ENCODE measurements at places on chromosomes 1 and 21. TPM values are rescaled to one million over a fixed set of nuclear protein-coding genes. Genes with fewer than 3 reads are reported as not detected.

RIPPLY3 gene
- total RNA-seq: not detected

PRRX1 gene
- 272 TPM for total RNA-seq

GPR25 gene
- total RNA-seq: not detected

SLFNL1 gene
- 0.69 TPM for total RNA-seq

SLC37A1 gene
- total RNA-seq: 11.7 TPM

CD1E gene
- not detected for total RNA-seq

DNA sequence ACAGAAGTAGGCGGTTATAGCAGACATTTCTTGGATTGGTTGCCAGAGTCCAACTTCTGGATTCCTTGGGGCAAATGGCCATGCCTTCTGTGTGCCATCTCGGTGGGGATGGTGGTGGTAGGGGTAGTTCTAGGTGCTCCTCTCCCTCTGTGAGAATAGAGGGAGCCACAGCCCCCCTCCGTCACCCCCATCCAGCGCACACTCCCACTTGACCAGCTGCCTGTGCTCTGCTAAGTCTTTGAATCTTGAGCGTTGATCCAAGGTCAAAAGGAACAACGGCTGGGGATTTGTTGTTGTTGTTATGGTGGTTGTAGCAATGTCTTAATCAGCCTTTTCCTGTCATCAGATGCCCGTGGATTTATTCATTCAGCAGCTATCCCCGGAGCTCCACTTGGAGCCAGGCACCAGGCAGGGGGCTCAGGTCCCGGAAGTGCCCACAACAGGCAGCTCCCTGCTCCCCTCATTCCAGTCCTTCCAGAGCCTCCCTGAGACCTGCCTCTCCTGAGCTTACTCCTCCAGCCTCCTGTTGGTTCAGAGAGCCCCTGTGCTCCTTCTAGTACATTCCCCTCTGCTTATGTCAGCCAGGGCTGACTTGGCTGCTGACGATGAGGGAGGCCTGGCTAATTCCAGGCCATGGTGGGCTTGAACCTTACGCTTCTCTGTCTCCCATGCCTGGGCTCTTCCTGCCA is 146.6 kb upstream of the WNT4 start:
- DNase-seq: peak; percentile 36
- H3K27me3 ChIP-seq: peaks cover 5% of the 10 kb centered on the region
- H3K36me3 ChIP-seq: no peaks in the 10 kb centered on the region
- no peak overlapping the region for H3K27ac ChIP-seq

DNA sequence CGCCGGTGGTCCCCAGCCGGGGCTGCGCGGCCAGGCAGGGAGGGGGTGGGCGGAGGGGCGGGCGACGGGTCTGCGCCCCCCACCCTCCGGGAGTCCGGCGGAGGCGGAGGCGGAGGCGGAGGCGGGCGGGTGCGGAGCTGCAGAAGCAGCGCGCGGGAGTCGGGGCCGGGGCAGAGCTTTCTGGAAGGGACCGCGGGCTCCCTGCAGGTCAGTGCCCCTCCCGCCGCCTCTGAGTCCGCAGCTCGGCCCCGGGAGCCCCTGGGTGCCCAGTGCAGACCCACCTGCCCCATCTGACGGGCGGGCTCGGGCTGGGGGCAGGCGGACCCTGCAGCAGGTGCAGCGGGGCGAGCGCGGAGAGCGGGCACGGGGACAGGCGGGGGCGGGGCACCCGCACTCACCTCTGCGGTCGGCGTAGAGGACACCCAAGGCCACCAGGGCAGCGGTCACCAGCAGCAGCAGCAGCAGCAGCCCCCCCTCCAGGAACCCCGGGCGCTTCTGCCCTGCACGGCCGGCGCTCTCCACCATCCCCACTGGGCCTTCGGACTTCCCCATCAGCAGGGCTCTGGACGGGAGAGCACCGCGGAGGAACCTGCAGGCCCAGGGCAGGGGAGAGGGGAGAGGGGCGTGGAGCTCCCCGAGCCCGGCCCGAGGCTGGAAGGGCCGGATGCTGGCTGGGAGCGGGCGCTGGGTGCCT is 3.7 kb downstream of the MMEL1 start:
- H3K4me3 ChIP-seq: no peak overlapping the region
- DNase-seq: no peak
- H3K27ac ChIP-seq: no peak overlapping the region
- no peaks in the 10 kb centered on the region for H3K4me1 ChIP-seq
- no peaks in the 10 kb centered on the region for H3K27me3 ChIP-seq
- H3K36me3 ChIP-seq: no peaks in the 10 kb centered on the region

DNA sequence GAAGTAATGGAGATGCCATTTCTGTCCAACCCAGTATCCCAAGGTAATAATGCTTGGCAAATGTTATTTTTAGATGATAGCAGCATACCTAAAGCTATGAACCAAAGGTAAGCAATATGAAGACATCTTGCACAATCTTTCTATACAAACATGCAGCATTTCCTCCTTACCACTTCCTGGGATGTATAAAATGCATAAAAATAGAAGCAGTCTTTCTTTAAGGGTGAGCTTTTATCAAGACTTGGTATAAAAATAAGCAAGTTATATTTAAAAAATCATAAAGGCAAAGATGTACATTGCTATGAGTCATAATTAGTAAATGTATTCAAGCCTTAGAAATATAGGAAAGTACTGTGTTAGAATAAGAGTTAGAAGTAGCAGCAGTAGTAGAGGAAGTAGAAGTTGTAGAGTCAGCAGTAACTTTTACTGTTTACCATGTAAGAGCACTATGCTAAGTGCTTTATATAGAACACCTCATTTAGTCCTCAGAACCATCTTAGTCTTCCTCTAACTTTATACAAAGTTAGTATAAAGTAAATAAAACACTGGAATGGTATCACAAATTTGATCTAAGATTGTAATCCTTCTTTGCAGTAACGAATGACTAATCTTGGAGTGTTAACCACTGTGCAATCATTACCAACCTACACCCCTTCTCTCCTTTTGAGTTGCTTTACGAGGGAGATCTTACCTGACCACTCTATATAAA is 371.3 kb downstream of the VAV3 start:
- H3K27me3 ChIP-seq: no peaks in the 10 kb centered on the region
- DNase-seq: no peak
- H3K27ac ChIP-seq: no peak overlapping the region
- no peak overlapping the region for H3K4me3 ChIP-seq

DNA sequence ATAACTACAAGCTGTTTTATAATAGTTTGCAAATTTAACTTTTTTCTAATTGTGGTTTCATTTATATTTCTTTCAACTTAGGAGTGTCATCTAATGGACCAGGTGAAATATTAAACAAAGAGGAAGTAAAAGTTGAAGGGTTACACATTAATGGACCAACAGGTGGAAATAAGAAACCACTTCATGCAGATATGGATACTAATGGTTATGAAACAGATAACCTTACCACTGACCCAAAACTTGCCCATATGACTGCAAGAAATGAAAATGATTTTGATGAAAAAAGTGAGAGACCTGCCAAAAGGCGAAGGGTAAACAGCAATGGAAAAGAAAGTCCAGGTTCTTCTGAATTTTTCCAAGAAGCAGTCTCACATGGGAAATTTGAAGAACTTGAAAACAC is 59.7 kb downstream of the MIER1 start:
- DNase-seq: no peak
- H3K36me3 ChIP-seq: peaks cover 4% of the 10 kb centered on the region
- no peaks in the 10 kb centered on the region for H3K4me1 ChIP-seq
- no peaks in the 10 kb centered on the region for H3K27me3 ChIP-seq
- no peak overlapping the region for H3K4me3 ChIP-seq
- no peak overlapping the region for H3K27ac ChIP-seq

- H3K27me3 ChIP-seq: no peaks in the 10 kb centered on the region
- H3K27ac ChIP-seq: no peak overlapping the region
- no peak overlapping the region for H3K4me3 ChIP-seq
- peak; percentile 2 for DNase-seq
- H3K36me3 ChIP-seq: no peaks in the 10 kb centered on the region
- no peaks in the 10 kb centered on the region for H3K4me1 ChIP-seq
Measured at GRCh38 chr21:31537872-31538576, 121.5 kb upstream of the SOD1 start.

DNA sequence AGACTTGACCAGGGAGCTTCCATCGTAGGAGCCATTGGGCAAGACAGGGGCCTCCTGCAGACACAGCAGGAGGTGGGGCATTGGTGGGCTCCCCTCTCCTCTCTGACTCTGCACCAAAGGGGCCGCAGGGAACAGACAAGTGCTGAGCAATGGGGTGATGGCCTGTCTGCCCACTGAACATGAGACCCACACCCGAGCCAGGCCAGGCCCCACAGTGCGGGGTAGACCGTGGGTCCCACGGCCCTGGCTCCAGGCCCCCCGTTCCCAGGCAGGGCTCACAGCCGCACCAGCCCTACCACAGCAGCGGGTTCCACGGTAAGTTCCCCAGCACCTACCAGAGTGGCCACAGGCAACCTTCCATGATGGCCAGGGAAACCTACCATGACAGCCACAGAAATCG is 45.9 kb downstream of the CHD5 start:
- no peak overlapping the region for H3K4me3 ChIP-seq
- no peaks in the 10 kb centered on the region for H3K4me1 ChIP-seq
- H3K27ac ChIP-seq: no peak overlapping the region
- DNase-seq: peak; percentile 51

- no peak overlapping the region for H3K4me3 ChIP-seq
- H3K27me3 ChIP-seq: no peaks in the 10 kb centered on the region
- DNase-seq: no peak
- no peaks in the 10 kb centered on the region for H3K36me3 ChIP-seq
- peaks cover 4% of the 10 kb centered on the region for H3K4me1 ChIP-seq
Measured at GRCh38 chr1:65512383-65512782, 91.9 kb downstream of the LEPR start.

DNA sequence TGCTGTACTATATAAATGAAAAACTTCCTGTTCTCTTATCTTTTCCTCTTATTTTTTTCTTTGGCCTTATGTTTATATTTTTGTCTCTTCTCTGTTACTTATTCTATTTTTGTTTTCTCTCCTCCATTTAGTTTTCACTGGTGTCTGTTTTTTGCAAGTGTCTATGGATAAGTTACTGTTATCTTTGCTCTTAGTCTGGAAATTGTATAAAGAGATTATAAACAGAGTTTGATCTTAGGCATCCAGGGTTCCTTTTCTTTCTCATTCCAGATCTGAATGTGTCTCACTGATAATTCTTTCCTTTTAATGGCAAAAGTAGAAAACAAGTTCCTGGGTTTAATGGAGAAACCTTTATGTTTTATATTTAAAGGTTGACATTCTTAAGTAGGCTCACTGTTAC is 34.5 kb downstream of the MAN1A2 start:
- no peak for DNase-seq
- H3K27ac ChIP-seq: no peak overlapping the region
- no peaks in the 10 kb centered on the region for H3K36me3 ChIP-seq
- H3K4me3 ChIP-seq: no peak overlapping the region
- H3K27me3 ChIP-seq: no peaks in the 10 kb centered on the region

DNA sequence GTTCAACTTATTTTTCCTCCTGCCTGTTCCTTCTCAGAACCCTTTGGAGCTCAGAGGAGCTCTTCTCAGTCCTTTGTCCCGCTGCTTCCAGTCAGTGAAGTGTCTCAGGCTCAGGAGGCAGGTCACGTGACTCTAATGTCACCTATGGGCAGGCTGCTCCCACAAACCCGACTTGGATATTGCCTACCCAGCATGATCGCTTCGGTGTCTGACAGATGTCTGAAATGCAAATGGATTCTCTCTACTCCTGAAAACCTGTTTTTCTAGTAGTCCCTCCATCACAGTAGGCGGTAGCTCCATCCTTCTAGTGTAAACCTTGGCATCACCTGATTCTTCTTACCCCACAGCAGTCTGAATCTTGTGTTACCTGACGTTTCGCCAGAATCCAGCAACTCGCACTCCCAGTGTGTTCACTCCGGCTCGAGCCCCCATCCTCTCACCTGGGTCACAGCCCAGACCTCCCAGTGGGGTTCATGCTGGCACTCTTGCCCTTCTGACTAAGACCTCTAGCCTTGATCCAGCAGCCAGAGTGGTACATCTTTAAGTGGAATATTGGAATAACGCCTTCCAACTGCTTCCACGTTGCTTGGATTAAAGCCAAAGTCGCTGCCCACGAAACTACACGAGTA is 5.4 kb downstream of the PADI6 start:
- H3K27ac ChIP-seq: no peak overlapping the region
- no peak for DNase-seq
- H3K36me3 ChIP-seq: no peaks in the 10 kb centered on the region
- H3K4me1 ChIP-seq: no peaks in the 10 kb centered on the region
- no peaks in the 10 kb centered on the region for H3K27me3 ChIP-seq
- no peak overlapping the region for H3K4me3 ChIP-seq

DNA sequence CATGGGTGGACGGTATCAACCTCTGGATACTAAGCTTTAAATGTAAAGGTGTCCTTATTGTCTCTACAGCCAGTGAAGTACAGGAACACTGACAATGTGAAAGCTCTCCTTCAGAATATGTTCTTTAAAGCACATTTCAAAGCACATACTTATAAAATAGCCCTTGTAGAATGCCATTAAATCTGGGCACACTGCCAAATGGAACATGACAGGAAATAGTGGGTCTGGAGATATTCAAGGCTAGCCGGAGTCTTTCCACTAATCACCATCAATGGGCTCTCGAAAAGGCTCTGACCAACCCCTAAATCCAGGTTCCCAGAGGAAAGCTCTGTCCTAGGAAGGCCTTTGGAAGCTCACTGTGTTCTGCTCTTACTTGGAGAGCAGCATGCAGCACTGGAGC is 46.6 kb downstream of the PLD5 start:
- no peaks in the 10 kb centered on the region for H3K36me3 ChIP-seq
- H3K27me3 ChIP-seq: no peaks in the 10 kb centered on the region
- H3K4me3 ChIP-seq: no peak overlapping the region

DNA sequence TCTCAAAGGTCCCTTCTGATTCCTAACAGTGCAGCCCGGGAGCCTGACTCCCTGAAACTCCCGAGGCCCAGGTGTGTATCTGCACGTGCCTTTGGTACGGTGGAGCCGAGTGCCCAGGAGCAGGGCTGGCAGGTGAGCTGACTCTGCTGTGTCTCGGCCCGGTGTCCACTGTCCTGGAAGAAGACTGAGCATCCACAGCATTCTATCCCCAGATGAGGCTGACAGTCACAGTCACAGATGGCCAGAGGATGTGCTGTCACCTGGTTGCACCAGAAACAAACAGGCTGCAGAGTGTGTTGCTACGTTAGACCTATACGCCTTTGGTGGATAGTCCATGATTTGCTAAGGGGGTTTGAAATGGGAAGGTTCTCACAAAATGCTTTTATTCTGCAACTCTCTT is 9.8 kb downstream of the ETV3L start:
- no peaks in the 10 kb centered on the region for H3K27me3 ChIP-seq
- no peaks in the 10 kb centered on the region for H3K4me1 ChIP-seq
- H3K36me3 ChIP-seq: no peaks in the 10 kb centered on the region
- H3K4me3 ChIP-seq: no peak overlapping the region
- no peak for DNase-seq

- H3K4me1 ChIP-seq: no peaks in the 10 kb centered on the region
- H3K36me3 ChIP-seq: no peaks in the 10 kb centered on the region
- no peaks in the 10 kb centered on the region for H3K27me3 ChIP-seq
- H3K4me3 ChIP-seq: no peak overlapping the region
Measured at GRCh38 chr21:37655611-37656300, 260.5 kb downstream of the KCNJ6 start.

DNA sequence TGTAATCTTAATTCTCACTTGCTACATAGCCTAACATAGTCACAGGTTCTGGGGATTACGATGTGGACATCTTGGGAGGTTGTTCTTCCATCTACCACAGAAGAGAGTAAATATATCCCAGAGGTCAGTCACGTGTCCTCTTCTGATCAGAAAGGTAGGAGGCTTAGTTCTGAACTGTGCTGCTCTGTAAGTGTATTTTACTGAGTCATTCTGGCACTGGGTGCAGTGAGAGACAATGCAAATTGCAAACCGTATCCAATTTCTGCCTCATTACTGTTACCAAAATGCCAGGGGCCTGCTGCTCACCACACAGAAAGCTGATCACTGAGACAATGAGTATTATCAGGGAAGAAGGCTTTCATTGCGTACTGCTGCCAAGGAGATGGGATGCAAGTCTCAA is 104.0 kb downstream of the GABPA start:
- H3K36me3 ChIP-seq: no peaks in the 10 kb centered on the region
- H3K4me3 ChIP-seq: no peak overlapping the region
- no peak for DNase-seq
- H3K27me3 ChIP-seq: no peaks in the 10 kb centered on the region
- no peak overlapping the region for H3K27ac ChIP-seq

Data from aorta (tissue), 5 donors.